ENCODE measurements at places on chromosomes 12 and 14.

DNA sequence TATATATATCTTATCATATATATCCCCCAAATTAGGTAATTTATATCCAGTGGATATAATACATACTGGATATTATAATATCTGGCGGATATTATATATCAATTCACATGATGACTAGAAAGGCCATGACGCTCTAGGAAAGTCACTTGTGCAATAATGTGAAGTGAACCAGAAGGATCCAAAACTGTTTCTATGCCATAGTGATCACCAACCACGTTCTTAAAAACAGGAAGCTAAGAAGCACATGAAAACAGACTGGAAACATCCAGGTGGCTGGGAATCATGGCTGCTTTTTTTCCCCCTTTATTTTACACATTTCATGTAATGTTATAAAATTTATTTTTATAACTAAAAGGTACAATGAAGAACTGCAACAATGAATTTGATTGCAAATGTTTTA lies 1.4 kb downstream of the GUCY2C start:
- DNase-seq: no peak

DNA sequence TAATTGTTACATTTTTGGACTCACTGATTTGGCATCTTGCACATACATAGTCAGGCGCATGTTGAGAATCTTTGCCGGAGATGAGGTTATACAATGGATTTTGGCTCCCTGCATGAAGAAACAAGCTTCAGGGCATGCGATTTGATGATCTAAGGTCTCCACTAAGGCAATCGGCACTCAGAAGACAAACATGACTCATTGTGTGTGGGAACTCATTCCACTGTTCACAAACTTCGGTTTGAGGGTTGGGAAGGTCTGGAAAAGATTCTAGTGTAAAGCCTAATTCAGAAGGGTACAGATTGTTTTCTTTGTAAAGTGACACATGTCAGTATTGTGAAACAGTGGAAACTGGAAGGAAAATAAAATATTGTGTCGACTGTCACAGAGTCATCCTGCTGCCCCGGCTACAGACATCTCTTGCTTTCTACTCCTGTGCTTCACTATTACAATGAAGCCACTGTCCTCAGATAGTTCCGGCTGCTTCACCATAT lies 192.6 kb upstream of the HMGA2 start:
- no peak for DNase-seq

DNA sequence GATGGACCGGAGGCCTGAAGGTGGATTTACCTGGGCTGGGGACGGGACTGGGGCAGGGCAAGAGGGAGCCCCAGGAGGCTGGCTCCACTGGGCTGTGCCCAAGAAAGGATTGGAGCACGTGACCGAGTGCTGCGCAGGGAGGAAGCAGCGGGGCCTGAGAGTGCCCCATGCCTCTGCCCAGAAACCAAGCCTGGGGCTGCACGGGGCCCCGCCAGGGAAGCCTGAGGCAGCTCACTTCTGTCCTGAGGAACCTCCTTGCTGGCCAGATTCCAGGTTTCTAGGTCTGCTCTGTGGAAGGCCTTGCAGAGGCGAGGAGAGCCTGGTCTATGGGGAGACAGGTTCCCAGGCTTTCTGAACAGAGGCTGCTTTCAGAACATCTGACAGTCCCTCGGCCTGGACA lies 10.4 kb downstream of the NGB start:
- DNase-seq: no peak

GRCh38 chr12:50825372-50825838 lies 17.3 kb upstream of the TMPRSS12 start:
- DNase-seq: no peak

DNA sequence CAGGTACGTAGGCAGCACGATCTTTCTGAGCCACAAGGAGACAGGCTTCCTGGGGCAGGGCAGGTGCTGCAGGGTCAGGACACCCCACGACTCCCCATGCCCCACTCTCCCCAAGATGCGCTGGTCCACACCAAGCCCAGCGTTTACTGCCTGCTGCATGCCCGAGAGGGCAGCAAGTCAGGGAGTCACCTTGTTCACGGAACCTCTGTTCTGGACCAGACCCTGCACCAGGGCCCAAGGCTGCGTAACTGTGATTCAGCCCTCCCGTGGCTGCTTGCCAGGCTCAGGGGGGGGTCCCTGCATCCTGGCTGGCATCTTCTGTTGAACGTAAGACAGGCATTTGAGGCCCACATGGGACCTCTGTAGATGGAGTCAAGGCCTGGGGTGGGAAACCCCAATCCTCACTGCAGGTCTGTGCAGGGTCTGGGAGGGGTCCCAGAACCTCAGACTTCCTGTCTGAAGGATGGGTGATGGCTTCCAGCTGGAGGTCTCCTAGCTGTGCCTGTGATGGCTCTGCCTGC lies 228.6 kb upstream of the RTL1 start:
- DNase-seq: no peak

- no peak for DNase-seq
Measured at GRCh38 chr14:79916892-79917291, 294.4 kb downstream of the DIO2 start.

DNA sequence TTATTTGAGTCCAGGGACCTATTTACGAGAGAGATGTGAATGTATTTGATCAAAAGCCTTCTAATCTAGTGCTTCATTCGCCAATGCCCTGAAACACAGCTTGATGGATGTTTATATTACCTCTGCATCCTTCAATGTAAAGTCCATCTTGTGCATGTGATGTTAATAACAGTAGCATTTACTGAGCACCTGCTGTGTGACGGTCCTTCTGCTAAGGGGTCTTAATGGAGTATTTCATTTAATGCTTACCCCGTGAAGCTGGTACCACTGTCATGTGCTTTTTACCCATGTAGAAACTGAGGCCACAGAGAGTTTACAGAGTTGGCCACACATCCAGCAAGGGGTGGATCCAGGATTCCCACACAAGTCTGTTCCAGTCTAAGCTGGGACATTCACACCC lies 237.3 kb downstream of the ADGRD1 start:
- DNase-seq: no peak

DNA sequence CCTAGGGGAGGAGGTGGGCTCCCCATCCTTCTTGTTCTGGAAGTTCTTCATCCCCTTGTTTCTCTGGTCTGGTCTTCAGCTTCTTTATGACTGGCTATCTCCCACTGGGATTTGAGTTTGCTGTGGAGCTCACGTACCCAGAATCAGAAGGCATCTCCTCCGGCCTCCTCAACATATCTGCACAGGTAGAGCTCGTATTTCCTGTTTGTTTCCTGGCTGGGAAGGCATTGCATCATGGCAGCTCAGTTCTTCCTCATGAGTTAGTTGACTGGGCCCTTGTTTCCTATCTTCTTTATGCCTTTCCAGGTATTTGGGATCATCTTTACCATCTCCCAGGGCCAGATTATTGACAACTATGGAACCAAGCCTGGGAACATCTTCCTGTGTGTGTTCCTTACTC lies 19.8 kb downstream of the ERG28 start:
- DNase-seq: no peak

DNA sequence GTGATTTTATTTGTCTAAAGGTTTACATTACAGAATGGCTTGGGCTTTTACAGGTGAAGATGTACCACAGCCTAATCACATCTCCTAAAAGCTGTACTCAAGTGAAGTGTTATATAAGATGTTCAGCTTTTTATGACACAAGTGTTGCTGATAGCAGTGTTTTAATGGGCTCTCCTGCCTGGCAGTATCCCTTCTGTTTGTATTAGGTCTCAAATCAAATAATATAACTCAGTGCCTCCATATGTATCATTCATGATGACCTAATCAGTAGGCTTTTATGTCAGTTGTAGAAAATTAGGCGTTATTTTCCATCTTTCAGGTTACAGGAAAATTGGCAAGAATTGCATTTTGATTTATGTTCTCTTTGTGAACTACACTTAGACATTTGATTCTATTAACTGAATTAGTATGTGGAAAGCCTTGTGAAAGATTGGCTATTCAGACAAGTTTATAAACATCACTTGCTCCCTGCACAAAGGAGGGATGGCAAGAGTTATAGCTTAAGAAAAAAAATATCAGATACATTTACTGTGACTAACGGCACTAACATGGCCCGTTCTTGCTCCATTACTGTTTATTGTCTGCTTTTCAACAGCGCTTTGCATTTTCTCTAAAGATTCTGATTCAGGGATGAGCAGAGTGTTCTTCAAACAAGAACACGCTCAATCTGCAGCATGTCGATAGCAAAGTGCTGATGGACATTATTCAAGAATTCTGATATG lies 143.7 kb upstream of the DIO2 start:
- DNase-seq: no peak

DNA sequence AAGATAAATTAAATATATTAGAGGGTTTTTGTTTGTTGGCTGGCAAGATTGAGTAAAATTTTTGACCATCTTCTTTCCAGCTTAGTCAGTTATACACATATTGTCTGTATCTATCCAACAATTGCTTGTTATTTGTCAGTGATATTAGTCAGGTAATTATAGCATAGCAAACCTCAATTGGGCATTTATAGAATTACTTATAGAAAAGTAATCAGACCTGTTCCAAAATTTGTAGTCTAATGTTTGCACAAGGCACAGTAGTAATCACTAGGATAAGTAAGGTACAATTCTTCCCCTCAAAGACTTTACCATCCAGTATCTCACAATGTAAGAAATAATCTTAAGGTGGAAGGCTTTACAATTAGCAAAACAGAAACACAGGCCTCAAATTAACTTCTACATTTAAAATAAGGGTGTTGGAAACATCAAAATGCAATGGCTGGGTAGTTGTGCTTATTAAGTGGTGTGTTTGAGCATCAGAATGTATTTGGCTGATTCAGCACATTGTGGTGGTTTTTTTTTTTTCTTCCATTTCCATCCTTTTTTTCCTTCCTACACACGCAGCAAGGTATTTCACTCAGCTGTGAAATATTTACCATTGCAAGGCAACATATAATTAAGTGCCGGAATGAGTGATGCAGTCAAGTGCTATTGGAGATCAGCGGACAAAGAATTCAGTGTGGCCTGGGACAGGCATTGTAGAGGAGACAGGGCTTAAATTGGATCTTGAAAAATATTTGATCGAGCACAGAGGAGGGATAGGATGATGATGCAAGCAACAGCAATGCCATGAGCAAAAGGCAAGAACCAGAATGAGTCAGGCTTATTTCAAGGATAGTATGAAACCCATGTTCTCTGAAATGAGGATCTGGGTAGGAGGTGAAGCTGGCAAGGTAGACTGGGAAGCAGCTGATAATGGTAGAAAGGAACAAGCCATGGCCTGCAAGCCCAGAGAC lies 178.2 kb downstream of the AKAP6 start:
- DNase-seq: no peak

- no peak for DNase-seq
Measured at GRCh38 chr12:62785941-62786559, 148.9 kb downstream of the PPM1H start.

DNA sequence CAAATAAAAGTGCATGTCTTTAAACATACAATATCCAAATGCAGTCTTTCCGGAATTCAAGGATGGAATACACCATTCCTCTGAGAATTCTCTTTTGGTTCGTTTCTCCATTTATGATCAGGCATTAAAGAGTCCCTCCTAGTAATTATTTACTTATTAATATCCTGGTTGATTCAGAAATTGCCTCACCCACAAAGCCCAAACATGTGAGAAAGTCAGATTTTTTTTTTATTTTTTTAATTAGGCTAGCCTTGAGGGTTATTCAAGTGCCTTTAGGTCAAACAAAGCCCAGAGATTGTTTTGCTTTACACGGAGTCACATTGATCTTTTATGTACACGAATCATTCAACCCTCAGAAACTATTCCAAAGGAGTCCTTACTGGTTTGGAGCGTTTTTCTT lies 6.4 kb upstream of the TSPAN8 start:
- DNase-seq: no peak

DNA sequence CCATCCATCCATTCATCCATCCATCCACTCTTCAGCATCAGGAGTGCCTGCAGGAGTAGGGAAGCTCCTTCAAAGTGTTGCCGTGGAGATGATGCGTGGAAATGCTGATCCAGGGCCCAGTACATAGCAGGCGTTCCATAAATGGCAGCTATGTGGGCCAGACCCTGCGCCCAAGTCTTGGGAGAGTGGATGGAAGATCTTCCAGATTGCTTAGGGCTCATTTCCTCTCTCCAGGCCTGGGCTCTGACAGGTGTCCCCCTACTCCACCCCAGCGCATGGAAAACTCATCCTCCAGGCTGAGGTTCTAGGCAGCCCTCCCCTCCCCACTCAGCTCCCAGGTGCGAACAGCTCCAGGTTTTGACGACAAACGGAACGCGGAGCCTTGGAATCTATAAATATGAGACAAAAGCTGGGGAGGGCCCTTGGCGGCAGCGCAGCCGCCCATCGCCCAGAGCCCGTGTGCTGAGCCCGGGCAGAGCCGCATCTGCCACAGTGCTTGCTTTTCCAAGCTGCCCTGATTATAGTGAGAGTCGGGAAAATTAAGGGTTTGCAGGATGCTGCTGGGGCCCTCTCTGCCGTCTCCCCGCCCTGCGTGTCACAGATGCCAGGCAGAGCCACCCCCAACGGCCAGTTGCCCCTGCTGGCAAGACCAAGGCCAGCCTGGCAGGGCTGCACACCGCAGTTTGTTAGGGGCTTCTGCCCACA lies 1.6 kb downstream of the BEGAIN start:
- DNase-seq: peak; percentile 34

- no peak for DNase-seq
Measured at GRCh38 chr12:63809566-63809965, 29.9 kb downstream of the RXYLT1 start.

GRCh38 chr12:124461851-124462623 lies 105.4 kb downstream of the NCOR2 start:
- no peak for DNase-seq

DNA sequence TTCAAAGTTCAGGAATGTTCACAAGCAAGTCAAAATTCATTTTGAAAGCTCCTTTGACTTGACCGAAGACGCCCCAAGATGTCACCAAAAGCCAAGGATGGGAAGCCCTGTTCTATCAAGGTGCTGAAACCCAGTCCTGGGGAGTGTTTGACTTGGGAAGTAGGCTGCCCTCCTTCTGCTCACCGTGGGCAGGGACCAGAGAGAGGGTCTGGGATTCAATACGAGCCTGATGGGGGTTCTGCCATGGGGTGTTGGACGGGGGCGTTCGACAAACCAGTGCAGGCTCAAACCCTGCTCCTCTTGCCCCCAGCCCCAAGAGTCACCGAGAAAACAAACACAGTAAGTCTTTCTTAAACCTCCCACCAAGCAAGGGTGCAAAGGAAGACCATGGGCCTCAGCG lies 150.1 kb upstream of the DIO3 start:
- DNase-seq: no peak

- peak; percentile 59 for DNase-seq
Measured at GRCh38 chr14:75711105-75711795, 50.2 kb downstream of the TTLL5 start.

DNA sequence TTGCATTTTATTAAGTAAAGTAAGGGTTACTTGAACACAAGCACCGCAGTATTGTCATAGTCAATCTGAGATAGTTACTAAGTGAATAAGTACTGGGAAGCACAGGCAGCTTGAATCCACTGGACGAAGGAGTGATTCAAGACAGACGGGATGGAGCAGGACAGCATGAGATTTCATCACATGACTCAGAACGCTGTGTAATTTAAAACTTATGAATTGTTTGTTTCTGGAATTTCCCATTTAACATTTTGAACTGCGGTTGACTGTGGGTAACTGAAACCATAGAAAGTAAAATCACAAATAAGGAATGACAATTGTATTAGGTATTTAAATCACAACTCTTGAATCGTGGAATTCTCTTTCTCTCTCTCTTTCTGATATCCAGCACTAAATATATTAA lies 1630.4 kb upstream of the SEL1L start:
- DNase-seq: no peak

- no peak for DNase-seq
Measured at GRCh38 chr12:45257185-45257930, 41.5 kb downstream of the ANO6 start.

GRCh38 chr14:32366256-32366879 lies 37.3 kb downstream of the AKAP6 start:
- DNase-seq: peak; percentile 88

- DNase-seq: no peak
Measured at GRCh38 chr14:22383515-22384166, 205.4 kb downstream of the DAD1 start.

- DNase-seq: peak; percentile 6
Measured at GRCh38 chr12:69066492-69067373, 133.8 kb upstream of the CPM start.

Data from hippocampal formation (tissue), 2 donors.